ENCODE measurements at places on chromosomes 16 and 17.

DNA sequence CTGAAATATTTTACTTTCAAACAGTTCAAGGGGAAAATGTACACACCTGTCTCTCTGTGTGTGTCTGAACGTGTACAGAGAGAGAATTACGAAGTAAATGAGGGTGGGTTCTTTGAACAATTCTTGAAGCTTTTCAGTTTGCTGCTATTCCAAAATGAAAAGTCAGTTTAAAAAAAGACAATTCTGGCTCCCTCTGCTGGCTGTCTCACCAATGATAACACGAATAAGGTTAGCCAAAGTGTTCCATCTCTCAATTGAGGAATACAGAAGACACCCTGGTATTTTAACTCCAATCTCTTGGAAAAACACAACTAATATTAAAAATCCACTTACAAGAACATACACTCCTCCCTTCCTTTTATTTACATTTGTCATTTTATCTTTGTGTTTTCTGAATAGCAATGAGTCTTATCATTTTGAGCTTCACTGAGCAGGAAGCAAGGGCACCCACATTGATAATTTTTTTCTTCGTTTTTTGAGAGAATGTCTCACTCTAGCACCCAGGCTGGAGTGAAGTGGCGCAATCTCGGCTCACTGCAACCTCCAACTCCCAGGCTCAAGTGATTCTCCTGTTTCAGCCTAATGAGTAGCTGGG lies 20.5 kb downstream of the EFTUD2 start:
- DNase-seq = peak; percentile 55

GRCh38 chr17:70622368-70623260 lies 453.3 kb downstream of the KCNJ2 start:
- no peak for DNase-seq

- DNase-seq = no peak
Observed at GRCh38 chr16:12391956-12392355, 411.7 kb downstream of the CPPED1 start.

GRCh38 chr16:83420206-83420760 lies 387.5 kb upstream of the HSBP1 start:
- peak; percentile 56 for DNase-seq

- no peak for DNase-seq
Observed at GRCh38 chr17:45132320-45132571, at the start of gene PLCD3. Gene PLCD3, minus strand, starts transcription at chr17:45132515. Its CDS starts 105 bp downstream, at chr17:45132410.

GRCh38 chr17:81092518-81093095 lies 57.7 kb downstream of the BAIAP2 start:
- no peak for DNase-seq

- no peak for DNase-seq
Observed at GRCh38 chr17:7782240-7782639, 51.8 kb upstream of the KDM6B start.

DNA sequence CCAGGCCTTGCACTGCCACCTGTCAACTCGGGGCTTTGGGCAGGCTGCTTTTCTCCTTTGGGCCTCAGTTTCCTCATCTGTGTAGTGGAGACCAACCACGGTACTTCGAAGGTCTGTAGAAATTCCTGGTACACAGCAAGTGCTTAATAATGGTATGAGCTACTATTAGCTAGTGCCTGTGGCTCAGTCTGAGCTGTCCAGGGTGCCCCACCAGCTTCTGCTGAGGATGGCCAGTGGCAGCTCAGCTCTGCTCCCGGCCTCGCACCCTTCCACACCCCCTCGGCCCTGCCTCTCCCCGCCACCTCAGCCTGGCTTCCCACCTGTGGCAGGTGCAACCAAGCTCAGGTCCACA lies 26.2 kb upstream of the PLCG2 start:
- DNase-seq = no peak

GRCh38 chr17:36928471-36929345 lies 8.6 kb upstream of the LHX1 start:
- DNase-seq = no peak

DNA sequence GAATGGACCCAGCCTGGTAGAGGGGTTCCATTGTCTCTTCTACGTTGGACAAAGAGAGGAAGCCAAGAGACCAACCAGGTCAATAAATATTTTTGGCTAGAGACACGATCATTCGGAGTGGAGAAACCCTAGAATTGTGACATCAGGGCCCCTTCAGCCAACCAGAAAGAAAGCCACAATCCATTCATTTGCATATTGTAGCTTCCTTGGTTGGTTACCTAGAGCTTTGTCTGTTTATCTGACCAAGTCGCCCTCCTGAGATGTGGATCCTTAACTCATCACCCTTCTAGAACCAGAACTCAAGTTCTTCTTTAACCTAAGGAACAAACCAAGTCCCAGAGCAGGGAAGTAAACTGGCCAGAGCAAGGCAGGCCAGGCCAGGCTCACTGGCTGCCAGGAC lies at the start of gene CCDC182:
CCDC182 (minus strand) TSS at position 58 of the 400 bp plus-strand sequence; CDS start at position 31, 27 bp downstream.
- no peak for DNase-seq

- no peak for DNase-seq
Observed at GRCh38 chr16:22317625-22318024, 20.4 kb downstream of the POLR3E start.

GRCh38 chr17:34321964-34322363 lies 2.7 kb downstream of the CCL8 start:
- no peak for DNase-seq

DNA sequence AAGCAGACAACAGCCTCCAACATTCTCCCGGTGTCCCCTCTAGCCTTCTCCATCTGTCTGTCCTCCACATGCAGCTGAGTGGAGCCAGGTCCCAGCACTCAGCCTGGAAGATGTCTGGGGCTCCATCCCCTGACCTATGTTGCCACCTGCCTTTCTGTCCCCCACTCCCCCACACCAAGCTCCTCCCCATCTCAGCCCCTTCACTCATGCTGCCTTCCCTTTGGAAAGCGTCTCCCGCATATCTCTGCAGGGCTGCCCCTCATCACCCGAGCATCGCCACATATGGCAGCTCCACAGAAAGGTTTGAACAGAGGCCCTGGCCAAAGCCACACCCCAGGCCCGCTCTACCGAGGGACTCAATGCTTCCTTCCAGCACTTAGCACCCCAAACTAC lies 24.2 kb downstream of the NSMCE1 start:
- DNase-seq = no peak

DNA sequence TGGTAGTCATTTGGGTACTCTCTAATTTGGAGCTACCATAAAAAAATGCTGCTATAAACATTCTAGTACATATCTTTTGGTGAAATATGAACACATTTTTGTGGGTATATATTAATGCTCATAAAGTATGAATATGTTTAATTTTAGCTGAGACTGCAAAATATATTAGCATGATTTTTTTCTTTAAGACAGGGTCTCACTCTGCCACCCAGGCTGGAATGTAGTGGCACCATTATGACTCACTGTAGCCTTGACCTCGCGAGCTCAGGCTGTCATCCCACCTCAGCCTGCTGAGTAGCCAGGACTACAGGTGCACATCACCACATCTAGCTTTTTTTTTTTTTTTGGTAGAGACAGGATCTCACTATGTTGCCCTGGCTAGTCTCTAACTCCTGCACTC lies 371.7 kb downstream of the SOX9 start:
- DNase-seq = no peak

DNA sequence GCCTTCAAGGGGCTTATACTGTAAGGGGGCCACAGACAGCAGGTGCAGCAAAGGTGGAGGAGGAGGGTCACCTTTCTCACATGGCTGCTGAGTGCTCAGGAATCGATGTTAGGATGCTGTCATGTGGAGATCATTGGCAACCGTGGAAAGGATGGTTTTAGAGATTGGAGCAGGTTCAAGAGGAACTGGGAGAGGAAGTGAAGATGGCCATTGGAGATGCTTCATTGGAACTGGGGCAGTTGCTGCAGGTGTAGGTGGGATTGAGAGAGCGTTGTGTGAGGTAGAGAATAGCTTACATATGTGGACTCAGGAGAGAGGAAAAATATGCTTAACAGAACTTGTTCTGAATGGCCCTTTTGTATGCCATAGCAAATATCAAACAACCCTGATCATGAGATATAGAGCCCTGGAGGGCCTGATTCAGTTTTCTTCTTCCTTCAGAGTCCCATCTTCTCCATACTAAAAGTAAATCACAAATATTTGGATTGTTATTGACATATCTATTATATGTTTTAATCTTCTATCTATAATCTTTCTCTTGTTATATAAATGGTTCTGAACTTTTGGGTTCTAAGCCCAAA lies 40.8 kb downstream of the LDHD start:
- no peak for DNase-seq

GRCh38 chr16:48340054-48340453 lies 45.2 kb downstream of the SIAH1 start:
- DNase-seq = no peak

GRCh38 chr16:82701442-82701955 lies 74.7 kb downstream of the CDH13 start:
- DNase-seq = no peak

DNA sequence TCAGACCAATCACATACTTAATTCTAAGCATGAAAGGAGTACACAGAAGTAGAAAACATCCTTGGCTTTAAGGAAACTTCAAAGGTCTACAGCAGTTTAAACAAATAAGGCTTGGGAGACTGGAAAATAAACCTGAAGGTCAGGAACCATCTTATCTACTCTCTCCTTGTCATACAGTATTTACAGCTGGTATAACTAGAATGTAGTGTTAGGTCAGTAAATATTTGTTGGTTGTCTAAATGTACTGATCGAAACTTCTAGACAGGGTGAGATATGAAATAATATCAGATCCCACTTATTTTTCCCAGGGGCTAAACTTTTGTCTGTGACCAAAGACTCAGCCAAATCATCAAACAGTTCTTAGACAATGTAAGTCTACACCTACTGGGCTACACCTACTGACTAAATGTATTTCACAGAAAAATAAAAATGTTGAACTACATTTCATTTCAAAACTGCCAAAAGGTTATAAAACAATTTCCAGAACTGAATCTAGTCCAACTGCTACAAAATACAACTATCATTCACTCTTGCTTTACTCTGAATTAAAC lies 27.1 kb upstream of the TMEM97 start:
- DNase-seq = no peak

DNA sequence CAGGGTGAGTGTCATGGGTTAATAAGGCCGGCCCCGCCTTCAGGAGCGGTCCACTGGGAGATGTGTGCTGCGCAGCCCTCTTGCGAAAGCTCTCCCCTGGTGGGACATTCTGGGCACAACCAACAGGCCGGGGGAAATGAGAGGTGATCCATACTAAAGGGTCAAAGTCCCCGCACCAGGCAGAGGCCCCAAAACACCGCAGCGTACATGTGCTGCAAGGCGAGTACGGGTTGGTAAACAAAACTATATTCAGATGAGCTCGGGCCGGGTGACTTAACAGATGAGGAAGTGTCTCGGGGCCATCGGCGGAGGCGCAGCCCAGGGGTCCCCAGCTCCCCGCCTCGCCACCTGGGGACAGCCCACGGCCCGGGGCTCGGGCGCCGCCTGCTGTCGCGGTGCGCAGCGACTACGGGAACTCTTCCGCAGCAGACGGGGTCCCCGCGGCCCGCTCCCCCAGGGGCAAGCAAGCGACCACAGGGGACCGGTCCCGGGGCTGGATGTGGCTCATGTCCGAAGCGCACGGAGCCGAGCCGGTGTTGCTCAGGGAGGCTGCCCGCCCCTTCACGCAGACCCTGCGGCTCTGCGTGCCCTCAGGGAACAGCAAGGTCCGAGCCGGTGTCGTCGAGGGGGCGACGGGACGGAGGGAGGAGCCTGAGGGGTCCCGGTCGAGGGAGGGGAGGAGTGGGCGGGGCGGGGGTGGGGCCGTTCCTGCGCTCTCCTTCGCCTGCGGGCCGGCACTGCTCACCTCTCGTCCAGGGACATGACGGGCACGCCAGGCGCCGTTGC lies at the start of gene RAB37:
RAB37 (plus strand) TSS at position 744 of the 786 bp plus-strand sequence; CDS start at position 761, 17 bp downstream.
- peak; percentile 50 for DNase-seq

DNA sequence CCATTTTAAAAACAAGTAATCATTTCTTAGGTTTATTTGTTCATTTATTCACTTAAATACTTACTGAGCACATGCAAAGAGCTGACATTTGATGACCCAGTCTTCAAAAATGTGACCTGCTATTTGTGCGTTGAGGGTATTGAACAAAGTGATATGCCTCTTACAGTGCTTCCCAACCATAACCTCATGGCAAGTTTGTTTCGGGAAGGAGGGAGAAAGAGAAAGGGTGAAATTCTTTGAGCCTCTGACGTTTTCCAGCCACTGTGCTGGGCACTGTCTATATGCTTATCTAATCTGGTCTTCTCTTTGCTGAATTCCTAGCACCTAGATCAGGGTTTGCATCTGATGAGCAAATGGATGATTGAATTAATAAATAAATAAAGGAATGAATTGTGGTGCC lies 479.1 kb downstream of the HAPSTR1 start:
- no peak for DNase-seq

DNA sequence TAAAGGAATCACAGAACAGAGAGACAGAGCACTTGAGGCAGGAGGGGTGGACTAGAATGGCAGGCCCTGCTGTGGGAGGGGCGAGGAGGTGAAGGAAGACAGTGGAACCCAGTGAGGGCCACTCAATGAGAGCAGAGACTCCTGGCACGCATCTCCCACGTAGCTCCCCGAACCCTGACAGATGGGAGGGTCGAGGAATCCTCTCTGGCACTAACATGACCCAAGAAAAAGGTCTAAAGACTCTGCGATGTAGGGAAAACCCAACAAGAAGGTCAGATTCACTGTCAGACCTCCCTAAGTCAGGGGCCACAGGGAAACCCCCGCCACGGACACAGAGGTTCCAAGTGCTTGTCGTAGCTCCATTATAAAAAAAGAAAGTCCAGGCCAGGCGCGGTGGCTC lies 15.0 kb downstream of the ZDHHC7 start:
- DNase-seq = no peak

GRCh38 chr17:37360632-37361031 lies 15.2 kb upstream of the C17orf78 start:
- peak; percentile 57 for DNase-seq

GRCh38 chr17:81471818-81472456 lies 40.7 kb downstream of the ACTG1 start:
- DNase-seq = no peak

GRCh38 chr16:31081428-31082351 lies 7.1 kb downstream of the PRSS53 start:
- DNase-seq = no peak

GRCh38 chr16:15553313-15554088 lies 89.5 kb downstream of the MARF1 start:
- DNase-seq = no peak

GRCh38 chr16:87304951-87305350 lies 12.2 kb downstream of the C16orf95 start:
- no peak for DNase-seq

DNA sequence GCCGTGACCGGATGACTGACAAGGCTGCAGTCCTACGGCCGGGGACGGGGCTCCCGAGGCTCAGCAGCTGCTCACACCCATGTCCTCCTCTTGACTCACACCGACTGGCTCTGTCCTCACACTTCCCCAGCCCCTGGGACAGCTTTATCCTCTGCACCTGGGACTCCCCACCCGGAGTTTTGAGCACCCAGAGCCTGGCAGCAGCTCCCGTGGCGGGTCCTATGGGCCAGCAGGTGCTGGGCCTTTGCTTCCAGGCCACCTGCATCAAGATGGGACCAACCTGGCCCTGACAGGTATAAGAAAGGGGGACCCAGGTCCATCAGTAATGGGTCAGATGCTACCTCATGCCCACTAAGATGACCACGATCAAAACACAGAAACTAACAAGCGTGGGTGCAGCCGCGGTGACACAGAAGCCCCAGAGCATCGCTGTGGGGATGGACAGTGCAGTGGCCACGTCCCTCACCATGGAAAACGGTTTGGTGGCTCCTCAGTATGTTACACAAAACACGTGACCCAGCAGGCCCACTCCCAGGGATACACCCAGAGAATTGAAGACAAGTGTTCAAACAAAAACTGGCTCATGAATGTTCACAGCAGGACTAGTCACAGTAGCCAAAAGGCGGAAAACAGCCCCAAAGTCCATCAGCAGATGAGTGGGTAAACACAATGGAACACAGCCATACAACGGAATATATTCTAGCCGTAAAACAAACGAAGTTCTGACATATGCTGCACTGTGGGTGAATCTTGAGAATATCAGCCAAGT lies 3.3 kb upstream of the NOTUM start:
- no peak for DNase-seq

Measured in HT-29 (cell line).